NCI-H524 (cell line): ENCODE measurements at places on chromosomes 13 and 19.

DNA sequence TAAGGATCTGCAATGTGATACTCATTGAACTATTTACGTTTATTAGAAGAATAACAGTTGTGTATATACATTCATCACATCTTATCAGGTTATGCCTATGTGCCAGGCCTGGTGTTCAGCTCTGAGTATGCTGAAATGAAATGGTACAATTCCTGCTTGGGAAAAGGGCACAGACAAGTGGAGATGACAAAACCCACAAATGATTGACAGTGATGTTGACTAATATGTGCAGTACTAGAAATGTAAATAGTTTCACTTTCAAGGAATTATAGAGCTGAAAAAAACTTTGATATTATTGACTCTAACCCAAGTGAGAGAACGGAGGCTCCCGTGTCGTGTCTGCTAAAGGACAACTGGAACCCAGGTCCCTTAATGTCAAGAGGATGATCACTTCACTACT lies 386.8 kb upstream of the DACH1 start:
- no peak for DNase-seq

GRCh38 chr13:71752775-71753513 lies 114.1 kb downstream of the DACH1 start:
- DNase-seq = no peak

GRCh38 chr13:20487927-20488326 lies 37.7 kb downstream of the CRYL1 start:
- DNase-seq = peak; percentile 42

DNA sequence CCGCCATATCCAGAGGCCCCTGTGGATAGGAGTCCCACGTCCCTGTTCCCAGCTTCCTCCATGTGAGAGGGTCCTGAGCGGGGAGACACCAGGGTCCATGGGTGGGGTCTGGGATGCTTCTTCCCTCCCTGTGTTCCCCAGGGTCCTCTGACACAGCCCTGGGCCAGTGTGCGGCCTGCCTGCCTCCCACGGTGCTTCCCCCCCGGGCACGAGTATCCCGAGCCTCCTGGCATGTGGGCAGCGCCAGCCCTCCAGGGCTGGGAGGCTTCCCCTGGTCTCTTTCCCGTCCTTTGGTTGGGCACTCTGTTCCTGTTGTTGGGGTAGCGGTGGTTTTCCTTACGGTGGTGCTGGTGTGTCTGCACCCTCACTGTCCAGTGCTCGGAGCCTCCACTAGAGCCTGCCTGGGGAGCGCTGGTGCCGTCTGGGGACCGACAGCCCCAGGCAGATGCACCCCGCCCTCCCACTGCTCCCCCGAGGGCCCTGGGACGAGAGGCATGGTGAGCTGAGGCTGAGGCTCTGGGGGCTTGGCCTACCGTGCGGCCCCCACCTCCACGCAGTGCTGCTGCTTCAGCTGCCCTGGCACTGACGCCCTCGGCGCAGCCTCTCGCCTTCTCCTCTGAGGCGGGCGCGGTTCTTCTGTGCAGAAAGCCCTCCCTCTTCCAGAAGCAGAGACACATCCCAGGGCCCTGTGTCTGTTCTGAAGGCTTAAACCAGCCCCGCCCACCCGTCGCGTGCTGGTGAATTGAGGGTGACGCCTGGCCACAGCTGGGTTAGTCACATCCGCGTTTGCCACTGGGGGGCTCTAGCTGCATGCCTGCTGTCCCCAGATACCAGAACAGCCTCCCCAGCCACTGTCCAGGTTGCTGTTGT lies 27.9 kb downstream of the PLEKHJ1 start:
- peak; percentile 18 for DNase-seq

- DNase-seq = no peak
Measured at GRCh38 chr19:13284929-13285928, 135.0 kb downstream of the IER2 start.

DNA sequence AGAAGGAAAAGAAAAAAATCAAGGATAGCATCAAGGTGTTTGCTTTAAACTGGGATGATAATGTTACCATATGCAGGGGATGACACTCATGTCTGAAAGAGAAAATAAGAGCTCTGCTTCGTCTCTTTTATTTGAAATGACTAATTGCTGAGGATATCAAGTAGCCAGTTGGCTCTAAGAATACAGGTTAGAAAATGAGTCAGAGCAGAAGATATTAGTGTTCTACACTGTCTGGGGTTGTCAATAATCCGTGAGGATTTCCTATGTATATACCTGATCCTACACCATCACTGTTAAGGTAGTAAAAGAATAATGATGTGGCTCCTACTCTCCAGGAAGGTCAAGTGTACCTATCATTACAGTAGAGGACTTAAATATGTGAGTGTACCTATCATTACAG lies 562.5 kb downstream of the GPC6 start:
- DNase-seq = no peak

GRCh38 chr19:6891761-6892385 lies 4.5 kb downstream of the ADGRE1 start:
- no peak for DNase-seq

DNA sequence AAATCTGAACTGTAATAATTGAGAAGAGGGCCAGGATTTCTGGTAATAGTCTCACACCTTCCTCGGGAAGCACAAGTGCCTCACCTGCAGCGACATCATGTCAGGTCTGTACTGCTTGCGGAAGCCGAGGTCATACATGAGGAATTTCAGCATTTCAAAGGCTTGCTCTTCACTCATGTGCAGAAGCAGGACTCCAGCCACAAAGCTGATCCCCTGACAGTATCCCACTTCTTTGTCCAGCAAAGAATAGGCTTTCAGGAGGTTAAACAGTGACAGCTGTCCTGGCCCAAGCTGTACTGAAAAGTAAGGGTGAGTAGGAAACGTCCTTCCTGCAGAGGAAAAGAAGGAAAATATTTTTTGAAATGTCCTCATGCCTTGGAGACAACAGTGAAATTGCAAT lies 182.7 kb downstream of the TBC1D4 start:
- DNase-seq = no peak

- DNase-seq = peak; percentile 8
Measured at GRCh38 chr13:102571075-102571474, 25.7 kb upstream of the TPP2 start.

DNA sequence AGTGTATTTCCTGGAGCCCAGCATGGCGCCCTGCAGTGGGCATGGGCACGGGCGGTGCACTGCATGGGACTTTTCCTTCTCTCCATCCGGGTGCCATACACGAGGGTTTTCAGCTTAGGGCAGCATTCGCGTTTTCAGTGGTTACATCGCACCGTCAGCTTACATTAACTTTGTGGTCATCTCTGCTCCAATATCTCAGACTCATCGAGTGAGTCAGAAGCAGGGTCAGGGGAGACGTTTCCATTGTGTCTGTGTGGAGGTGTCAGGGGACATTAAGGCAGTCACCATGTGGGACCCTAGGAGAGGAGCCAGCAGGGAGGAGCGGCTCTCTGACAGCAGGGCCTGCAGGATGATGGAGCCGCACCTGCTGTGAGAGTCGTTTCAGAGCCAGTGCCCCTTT lies 541.0 kb downstream of the FGF9 start:
- no peak for DNase-seq

DNA sequence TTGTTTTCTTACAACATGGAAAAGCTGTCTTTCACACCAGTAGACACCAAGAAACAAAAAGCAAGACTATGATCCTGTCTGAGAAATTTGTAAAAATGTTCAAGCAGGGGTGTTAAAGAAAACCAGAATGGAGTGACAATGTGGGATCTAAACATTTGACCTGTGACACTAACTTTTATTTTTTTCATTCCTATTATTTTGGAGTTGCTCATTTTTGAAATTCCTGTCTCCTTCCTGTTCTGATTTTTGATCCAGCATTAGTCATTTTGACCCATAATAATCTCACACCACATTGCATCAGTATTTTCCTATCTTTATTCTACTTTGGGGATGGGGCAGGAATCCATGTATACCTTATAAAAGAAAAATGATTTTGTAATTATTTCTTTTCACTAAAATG lies 164.2 kb downstream of the DLEU7 start:
- DNase-seq = no peak

DNA sequence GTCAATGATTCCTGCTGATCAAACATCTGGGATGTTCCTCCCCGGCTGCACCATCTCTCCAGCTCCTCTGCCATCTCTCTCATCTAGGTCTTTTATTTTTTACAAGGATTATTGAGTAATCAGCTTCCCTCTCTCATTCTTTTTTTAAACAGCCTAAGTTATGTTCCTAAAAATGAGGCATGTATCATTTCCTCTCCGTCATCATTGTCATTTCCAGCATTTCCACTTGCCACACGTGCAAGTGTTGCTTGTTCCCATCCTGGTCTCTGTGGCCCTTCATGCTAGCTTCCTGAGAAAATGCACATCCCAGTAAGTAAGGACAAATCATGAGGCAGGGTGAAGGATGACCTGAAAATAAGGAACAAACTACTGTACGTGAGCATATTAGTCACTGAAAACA lies 102.7 kb upstream of the POSTN start:
- DNase-seq = no peak

- DNase-seq = no peak
Measured at GRCh38 chr19:40332669-40333068, 15.5 kb downstream of the C19orf47 start.

GRCh38 chr13:53104136-53104535 lies 75.5 kb downstream of the OLFM4 start:
- DNase-seq = no peak

DNA sequence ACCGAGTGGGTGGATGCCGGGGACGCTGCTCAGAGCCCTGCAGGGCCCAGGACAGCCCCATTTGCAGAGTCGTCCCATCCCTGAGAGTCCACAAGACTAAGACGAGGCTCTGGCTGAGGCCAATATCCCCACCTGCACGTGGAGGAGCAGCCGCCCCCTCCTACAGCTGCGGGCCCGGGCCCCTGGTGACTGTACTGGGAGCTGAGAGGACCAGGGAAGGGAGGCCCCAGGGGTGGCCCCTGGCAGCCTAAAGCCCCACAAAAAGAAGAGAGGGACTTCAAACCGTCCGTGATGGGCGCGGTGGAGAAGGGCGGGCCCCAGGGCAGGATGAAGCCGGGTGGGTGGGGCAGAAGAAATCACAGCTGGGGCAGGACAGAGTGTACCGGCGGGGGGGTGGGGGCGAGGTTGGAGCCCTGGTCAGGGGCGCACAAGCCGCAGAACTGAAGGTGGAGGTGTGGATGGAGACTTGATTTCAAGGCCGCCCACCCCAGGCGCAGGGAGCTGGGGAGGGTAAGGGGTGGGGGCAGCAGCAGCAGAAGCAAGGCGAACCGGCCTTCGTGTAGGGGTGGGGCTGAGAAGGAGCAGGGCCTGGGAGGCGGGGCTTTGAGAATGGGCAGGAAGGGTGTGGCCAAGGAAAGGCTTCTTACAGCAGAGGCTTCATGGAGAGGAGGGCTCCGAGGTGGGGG lies 12.9 kb downstream of the CFD start:
- DNase-seq = no peak

GRCh38 chr13:23752111-23753001 lies 136.8 kb downstream of the MIPEP start:
- no peak for DNase-seq

- DNase-seq = no peak
Measured at GRCh38 chr13:110377178-110377825, 70.2 kb downstream of the COL4A2 start.

GRCh38 chr13:72125561-72125960 lies 258.6 kb upstream of the DACH1 start:
- no peak for DNase-seq

DNA sequence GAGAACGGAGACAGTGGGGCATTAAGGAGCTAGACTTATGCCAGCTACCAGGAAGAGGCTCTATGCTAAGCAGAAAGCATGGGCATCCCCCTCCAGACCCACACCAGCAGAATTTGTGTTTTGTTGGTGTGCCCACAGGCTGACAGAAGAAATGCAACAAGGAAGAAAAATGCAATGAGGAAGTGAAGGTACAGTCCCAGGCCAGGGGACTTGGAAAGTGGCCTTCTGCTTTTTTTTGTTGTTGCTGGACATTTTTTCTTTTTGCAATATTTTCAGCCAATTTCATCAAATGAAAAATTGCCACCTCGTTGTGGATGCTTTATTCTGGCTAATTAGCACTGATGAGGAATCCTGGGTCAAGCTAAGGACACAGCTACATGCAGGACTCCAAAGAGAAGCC lies 167.7 kb downstream of the TSHZ3 start:
- no peak for DNase-seq
